Ovary (tissue), 10 donors: ENCODE measurements at places on chromosomes 1 and 21. TPM values are rescaled to one million over a fixed set of nuclear protein-coding genes. Genes with fewer than 3 reads are reported as not detected.

DNA sequence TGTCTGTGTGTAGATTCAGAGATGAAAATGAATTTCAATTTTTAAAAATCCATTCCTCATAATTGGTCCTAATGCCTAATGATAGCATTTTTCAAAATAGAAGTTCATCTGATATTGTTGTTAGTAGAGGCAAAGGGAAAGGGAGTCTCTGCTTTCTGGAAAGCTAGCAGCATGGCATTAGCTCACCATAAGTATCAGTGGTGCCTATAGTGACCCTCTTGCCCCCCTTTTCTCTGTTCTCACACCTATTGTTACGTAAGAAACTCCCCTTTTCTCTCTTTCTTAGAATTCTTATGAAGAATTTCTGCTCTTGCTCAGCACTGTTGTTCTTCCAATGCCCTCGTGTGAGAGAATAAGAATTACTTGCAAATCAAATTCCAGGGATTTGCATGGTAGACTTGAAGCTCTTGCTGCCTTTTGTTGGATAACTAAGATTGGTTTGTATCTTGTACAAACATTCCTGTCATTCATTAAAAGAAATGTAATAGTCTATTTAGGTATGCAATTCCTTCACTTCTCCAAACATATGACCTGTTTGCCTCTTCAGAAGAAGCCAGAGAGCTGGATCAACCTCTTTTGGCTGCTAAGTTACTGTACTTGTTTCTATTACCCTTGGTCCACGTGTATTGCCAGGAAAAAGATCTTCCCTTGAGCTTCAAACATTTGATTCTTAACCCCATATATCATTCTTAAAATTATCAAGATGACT is 69.2 kb upstream of the MAGI3 start:
- H3K4me1 ChIP-seq, result no peaks in the 10 kb centered on the region
- no peak for DNase-seq
- no peaks in the 10 kb centered on the region for H3K36me3 ChIP-seq
- no peak overlapping the region for H3K27ac ChIP-seq

- no peaks in the 10 kb centered on the region for H3K36me3 ChIP-seq
- H3K27me3 ChIP-seq, result no peaks in the 10 kb centered on the region
- no peak overlapping the region for H3K27ac ChIP-seq
- no peak overlapping the region for H3K4me3 ChIP-seq
- H3K4me1 ChIP-seq, result no peaks in the 10 kb centered on the region
These were observed 301.7 kb downstream of the NTNG1 start for GRCh38 chr1:107442551-107442950.

- H3K4me1 ChIP-seq, result peaks cover 22% of the 10 kb centered on the region
- H3K27ac ChIP-seq, result peak overlapping the region; percentile 63
- DNase-seq, result no peak
- no peaks in the 10 kb centered on the region for H3K27me3 ChIP-seq
- H3K4me3 ChIP-seq, result no peak overlapping the region
- H3K36me3 ChIP-seq, result no peaks in the 10 kb centered on the region
These were observed 30.4 kb downstream of the ATP2B4 start for GRCh38 chr1:203656796-203657747.

- no peak for DNase-seq
- H3K27ac ChIP-seq, result no peak overlapping the region
- H3K27me3 ChIP-seq, result no peaks in the 10 kb centered on the region
- no peak overlapping the region for H3K4me3 ChIP-seq
- H3K4me1 ChIP-seq, result no peaks in the 10 kb centered on the region
These were observed 17.2 kb downstream of the NIBAN1 start for GRCh38 chr1:184956999-184957700.

DNA sequence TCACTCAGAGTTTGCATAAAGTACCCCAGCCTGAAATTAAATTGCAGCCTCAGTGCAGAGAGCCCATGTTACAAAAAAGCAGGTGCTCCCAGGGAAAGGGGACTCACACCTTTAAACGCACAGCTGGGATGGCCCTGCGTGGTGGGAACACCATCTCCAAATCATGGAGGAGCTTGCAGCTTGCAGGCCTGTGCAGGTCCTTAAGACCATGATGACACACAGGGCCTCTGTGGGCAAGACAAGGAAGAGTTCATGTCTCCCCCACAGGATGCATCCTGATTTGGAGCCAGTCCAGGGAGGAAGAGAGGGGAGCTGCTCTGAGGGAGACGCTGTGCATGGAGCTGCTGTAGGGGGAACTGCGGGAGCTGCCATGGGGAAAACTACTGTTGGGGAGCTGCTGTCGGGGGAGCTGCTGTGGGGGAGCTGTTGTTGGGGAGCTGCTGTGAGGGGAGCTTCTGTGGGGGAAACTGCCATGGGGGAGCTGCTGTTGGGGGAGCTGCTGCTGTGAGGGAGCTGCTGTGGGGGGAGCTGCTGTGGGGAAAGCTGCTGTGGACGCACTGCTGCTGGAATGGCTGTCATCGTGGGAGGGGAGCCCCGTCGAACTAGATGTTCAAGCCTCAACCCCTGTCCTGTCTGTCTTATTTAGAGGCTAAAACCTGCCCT is 113.9 kb downstream of the MATN1 start:
- H3K36me3 ChIP-seq, result no peaks in the 10 kb centered on the region
- H3K4me1 ChIP-seq, result no peaks in the 10 kb centered on the region
- no peak for DNase-seq
- no peaks in the 10 kb centered on the region for H3K27me3 ChIP-seq
- H3K27ac ChIP-seq, result no peak overlapping the region

GRCh38 chr1:162823771-162824525 is 33.4 kb downstream of the HSD17B7 start:
- peaks cover 5% of the 10 kb centered on the region for H3K4me1 ChIP-seq
- no peak overlapping the region for H3K27ac ChIP-seq
- H3K27me3 ChIP-seq, result no peaks in the 10 kb centered on the region

GRCh38 chr1:117122330-117123025 is 929 bp upstream of the TRIM45 start:
- no peaks in the 10 kb centered on the region for H3K36me3 ChIP-seq
- peak overlapping the region; percentile 62 for H3K27ac ChIP-seq
- no peak for DNase-seq
- H3K4me3 ChIP-seq, result peak overlapping the region; percentile 80
- no peaks in the 10 kb centered on the region for H3K27me3 ChIP-seq

- no peak for DNase-seq
- no peaks in the 10 kb centered on the region for H3K4me1 ChIP-seq
- H3K27me3 ChIP-seq, result no peaks in the 10 kb centered on the region
- no peaks in the 10 kb centered on the region for H3K36me3 ChIP-seq
- H3K4me3 ChIP-seq, result no peak overlapping the region
These were observed 20.4 kb downstream of the C21orf91 start for GRCh38 chr21:17798796-17799195.

GRCh38 chr1:6144647-6145395 is 35.3 kb downstream of the CHD5 start:
- H3K27me3 ChIP-seq, result no peaks in the 10 kb centered on the region
- DNase-seq, result no peak
- H3K27ac ChIP-seq, result no peak overlapping the region

DNA sequence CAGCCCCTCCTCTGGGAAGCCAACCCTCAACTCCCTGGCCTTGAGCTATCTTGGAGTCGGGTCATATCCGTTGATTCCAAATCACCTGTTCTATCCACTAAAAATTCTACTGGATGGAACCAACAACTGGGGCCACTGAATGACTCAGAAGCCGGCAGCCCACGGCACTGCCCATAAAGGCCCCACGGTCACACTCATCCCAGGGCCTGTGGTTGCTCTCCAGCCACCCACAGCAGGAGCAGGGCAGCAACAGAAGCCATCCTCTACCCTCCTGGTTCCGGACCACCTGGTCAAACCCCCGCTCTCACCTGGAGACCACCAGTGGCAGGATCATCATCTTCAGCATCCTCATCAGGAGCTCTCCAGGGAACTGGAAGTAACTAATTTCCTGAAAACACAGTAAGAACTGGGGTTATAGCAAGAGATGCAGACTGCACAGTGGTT is 8.4 kb downstream of the SLC1A7 start:
- peak; percentile 8 for DNase-seq
- no peak overlapping the region for H3K27ac ChIP-seq
- H3K27me3 ChIP-seq, result no peaks in the 10 kb centered on the region
- no peaks in the 10 kb centered on the region for H3K36me3 ChIP-seq
- peaks cover 7% of the 10 kb centered on the region for H3K4me1 ChIP-seq

- no peaks in the 10 kb centered on the region for H3K27me3 ChIP-seq
- H3K4me1 ChIP-seq, result no peaks in the 10 kb centered on the region
- no peaks in the 10 kb centered on the region for H3K36me3 ChIP-seq
- H3K4me3 ChIP-seq, result no peak overlapping the region
- DNase-seq, result no peak
These were observed 563.9 kb upstream of the BEND5 start for GRCh38 chr1:49340576-49340975.

DNA sequence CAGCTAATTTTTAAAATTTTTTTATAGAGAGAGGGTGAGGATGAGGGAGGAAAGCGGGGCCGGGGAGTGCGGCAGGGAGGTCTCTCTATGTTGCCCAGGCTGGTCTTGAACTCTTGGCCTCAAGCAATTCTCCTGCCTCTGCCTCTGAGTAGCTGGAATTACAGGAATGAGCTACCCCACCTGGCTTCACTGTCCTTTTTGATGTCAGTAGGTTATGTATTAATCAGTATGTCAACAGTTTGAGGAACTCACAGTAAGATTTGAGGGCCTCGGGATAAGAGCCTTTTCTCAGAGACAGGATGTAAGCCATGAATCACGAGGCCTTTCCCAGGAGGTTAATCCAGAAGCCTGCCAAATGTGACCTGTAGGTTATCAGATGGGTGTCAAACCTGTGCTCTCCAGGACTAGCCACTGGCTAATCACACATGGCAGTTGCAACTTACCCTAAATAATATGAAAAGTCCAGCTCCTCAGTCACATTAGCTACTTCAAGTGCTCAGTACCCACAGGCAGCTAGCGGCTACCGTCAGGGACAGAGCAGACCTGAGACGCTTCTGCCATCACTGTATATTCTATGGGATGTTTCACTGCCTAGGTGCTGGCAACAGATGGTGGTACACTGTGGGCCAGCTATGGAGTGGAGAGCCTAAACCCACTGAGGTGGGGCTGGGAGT is 33.1 kb downstream of the TRIM67 start:
- no peaks in the 10 kb centered on the region for H3K4me1 ChIP-seq
- no peak for DNase-seq
- no peaks in the 10 kb centered on the region for H3K36me3 ChIP-seq
- no peak overlapping the region for H3K4me3 ChIP-seq
- no peaks in the 10 kb centered on the region for H3K27me3 ChIP-seq
- no peak overlapping the region for H3K27ac ChIP-seq

GRCh38 chr1:101161619-101162018 is 75.2 kb upstream of the S1PR1 start:
- no peak for DNase-seq
- no peaks in the 10 kb centered on the region for H3K4me1 ChIP-seq
- no peaks in the 10 kb centered on the region for H3K27me3 ChIP-seq
- H3K4me3 ChIP-seq, result no peak overlapping the region
- H3K27ac ChIP-seq, result no peak overlapping the region
- no peaks in the 10 kb centered on the region for H3K36me3 ChIP-seq

DNA sequence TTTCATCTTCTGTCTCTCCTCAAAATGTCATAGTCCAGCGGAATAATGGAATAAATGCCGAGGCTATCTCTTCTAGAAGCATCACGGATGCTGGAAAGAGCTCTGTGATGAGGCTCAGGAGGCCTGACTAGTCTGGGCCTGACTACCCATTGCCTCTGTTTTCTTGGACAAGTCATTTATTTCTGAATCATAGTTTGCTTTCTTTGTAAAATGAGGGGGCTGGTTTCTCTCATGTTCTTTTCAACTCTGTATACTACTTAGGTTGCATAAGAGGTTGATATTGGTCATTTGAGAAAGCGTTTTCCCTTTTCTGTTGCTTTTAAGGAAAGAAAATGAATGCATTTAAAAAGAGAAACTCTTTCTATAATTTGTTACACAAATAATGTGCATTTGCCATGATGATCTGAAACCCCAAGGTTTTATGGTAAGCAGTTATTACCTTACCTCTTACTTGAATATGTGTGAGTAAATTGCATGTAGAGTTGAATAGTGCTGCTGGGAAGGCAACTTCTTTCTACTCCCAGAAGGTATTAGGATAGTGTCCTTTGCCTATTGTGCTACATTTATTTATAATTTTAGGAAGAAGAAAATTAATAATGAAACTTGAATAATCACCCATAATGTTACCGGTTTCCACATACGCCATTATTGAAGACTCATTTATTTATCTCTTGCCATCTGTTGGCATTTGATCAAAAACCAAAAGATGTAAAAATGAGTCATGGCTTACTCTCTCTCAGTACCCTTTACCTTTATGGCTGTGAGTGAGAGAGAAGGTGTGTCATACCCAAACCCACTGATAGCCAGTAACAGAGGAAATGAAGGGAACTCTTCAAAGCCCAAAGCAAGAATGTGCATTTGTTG is 179.1 kb downstream of the FASLG start:
- no peak for DNase-seq
- H3K4me3 ChIP-seq, result no peak overlapping the region
- H3K27me3 ChIP-seq, result no peaks in the 10 kb centered on the region
- no peaks in the 10 kb centered on the region for H3K4me1 ChIP-seq
- H3K36me3 ChIP-seq, result no peaks in the 10 kb centered on the region
- H3K27ac ChIP-seq, result no peak overlapping the region

GRCh38 chr1:68347415-68347814 is 102.3 kb downstream of the RPE65 start:
- no peak overlapping the region for H3K27ac ChIP-seq
- no peaks in the 10 kb centered on the region for H3K36me3 ChIP-seq
- no peak overlapping the region for H3K4me3 ChIP-seq

DNA sequence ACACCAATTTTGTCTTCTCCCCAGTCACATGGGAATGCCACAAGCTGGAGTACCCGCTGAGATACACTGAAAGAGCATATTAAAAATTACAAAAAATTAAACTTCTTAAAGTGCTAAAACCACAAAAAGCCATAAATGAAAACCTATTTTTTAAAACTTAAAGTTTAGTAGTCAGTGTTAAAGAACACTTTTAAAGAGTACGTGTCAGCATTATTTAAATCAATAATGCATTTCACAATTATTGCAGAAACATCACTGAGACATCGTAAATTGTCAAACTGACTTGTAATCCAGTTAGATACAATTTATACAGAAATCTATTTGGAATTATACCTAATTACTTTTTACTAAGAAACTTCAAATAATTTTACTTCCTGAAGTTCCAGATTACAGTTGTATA is 22.9 kb downstream of the ZBTB21 start:
- no peak overlapping the region for H3K4me3 ChIP-seq
- peaks cover 2% of the 10 kb centered on the region for H3K4me1 ChIP-seq
- DNase-seq, result no peak
- H3K27ac ChIP-seq, result no peak overlapping the region

HRNR gene
- not detected for total RNA-seq

OR2L3 gene
- 0.10 TPM for total RNA-seq

IL22RA1 gene
- 0.40 TPM for total RNA-seq

DYNLT4 gene
- 0.63 TPM for total RNA-seq

NBPF6 gene
- total RNA-seq, result not detected

S100A1 gene
- 1.1 TPM for total RNA-seq
